A549 treated with RU486 at 1 μM for 4 hours (cell line): ENCODE measurements at places on chromosomes 2 and 18. TPM values are rescaled to one million over a fixed set of nuclear protein-coding genes. Genes with fewer than 3 reads are reported as not detected.

IL36B gene
- total RNA-seq = not detected in 5 replicates

TDRD15 gene
- not detected in 5 replicates for total RNA-seq

KLHL29 gene
- total RNA-seq = 3.2 to 5.6 TPM (median 4.1 TPM) in 5 replicates

NPAS2 gene
- 63.7 to 114 TPM (median 102 TPM) in 5 replicates for total RNA-seq

ITGA6 gene
- total RNA-seq = 22.6 to 47.4 TPM (median 46.1 TPM) in 5 replicates

POTEJ gene
- total RNA-seq = not detected in 5 replicates

MBOAT2 gene
- total RNA-seq = 16.6 to 31.7 TPM (median 30.7 TPM) in 5 replicates

NEDD4L gene
- total RNA-seq = 29.6 to 34.9 TPM (median 33.9 TPM) in 5 replicates

CLEC4F gene
- total RNA-seq = not detected in 5 replicates

CCDC141 gene
- not detected in 5 replicates for total RNA-seq

DSC3 gene
- total RNA-seq = 1.6 to 2.8 TPM (median 1.9 TPM) in 5 replicates

MLPH gene
- 189 to 291 TPM (median 256 TPM) in 5 replicates for total RNA-seq

SEMA4F gene
- 8.1 to 12.1 TPM (median 9.2 TPM) in 5 replicates for total RNA-seq

KLHL30 gene
- 0.10 to 0.22 TPM (median 0.14 TPM) in 5 replicates for total RNA-seq

RIT2 gene
- total RNA-seq = not detected in 5 replicates

ZNF521 gene
- not detected in 5 replicates for total RNA-seq

COBLL1 gene
- total RNA-seq = 2.7 to 4.4 TPM (median 4.0 TPM) in 5 replicates

TBR1 gene
- 0.09 to 0.14 TPM in 2 of 5 replicates, not detected in the others for total RNA-seq

ANKRD39 gene
- 19.9 to 23.2 TPM (median 21.7 TPM) in 5 replicates for total RNA-seq

UGT1A10 gene
- total RNA-seq = 0.15 to 0.17 TPM in 2 of 5 replicates, not detected in the others

DIPK1C gene
- not detected in 5 replicates for total RNA-seq

STARD6 gene
- total RNA-seq = not detected in 5 replicates

C2orf68 gene
- 19.6 to 28.1 TPM (median 24.4 TPM) in 5 replicates for total RNA-seq

DLX2 gene
- 0.23 to 0.75 TPM (median 0.59 TPM) in 5 replicates for total RNA-seq

GKN2 gene
- total RNA-seq = 1.8 to 3.5 TPM (median 2.8 TPM) in 5 replicates

APCDD1 gene
- total RNA-seq = not detected in 5 replicates

OTOS gene
- not detected in 5 replicates for total RNA-seq

TRMT61B gene
- total RNA-seq = 11.9 to 18.8 TPM (median 16.4 TPM) in 5 replicates

TXNL4A gene
- total RNA-seq = 84.5 to 157 TPM (median 147 TPM) in 5 replicates

NAT8 gene
- total RNA-seq = not detected in 5 replicates

VSNL1 gene
- not detected in 5 replicates for total RNA-seq

IL1F10 gene
- not detected in 5 replicates for total RNA-seq

TLX2 gene
- 0.22 to 0.45 TPM (median 0.34 TPM) in 5 replicates for total RNA-seq

STK17B gene
- 2.2 to 6.6 TPM (median 5.5 TPM) in 5 replicates for total RNA-seq

TRPM8 gene
- total RNA-seq = 0.13 to 0.21 TPM (median 0.15 TPM) in 3 of 5 replicates, not detected in the others

NTSR2 gene
- total RNA-seq = not detected in 5 replicates

ONECUT2 gene
- 0.21 to 0.48 TPM (median 0.37 TPM) in 5 replicates for total RNA-seq

G6PC2 gene
- total RNA-seq = not detected in 5 replicates

CTDSP1 gene
- total RNA-seq = 57.9 to 72.9 TPM (median 69.3 TPM) in 5 replicates

CERKL gene
- total RNA-seq = 0.17 to 0.32 TPM (median 0.24 TPM) in 5 replicates

MYO1B gene
- total RNA-seq = 56.1 to 89.4 TPM (median 67.4 TPM) in 5 replicates

FAP gene
- total RNA-seq = 0.06 TPM in 1 of 5 replicates, not detected in the others
